Vagina (tissue), 2 donors: ENCODE measurements at places on chromosomes 1 and 21. TPM values are rescaled to one million over a fixed set of nuclear protein-coding genes. Genes with fewer than 3 reads are reported as not detected.

GBP3 gene
- total RNA-seq, result 6.9 TPM

MATN1 gene
- 0.49 TPM for total RNA-seq

KDF1 gene
- 7.4 TPM for total RNA-seq

SMCP gene
- total RNA-seq, result not detected

NTNG1 gene
- total RNA-seq, result 6.6 TPM

VAV3 gene
- total RNA-seq, result 67.5 TPM

ADAMTS5 gene
- total RNA-seq, result 20.4 TPM

AMY1A gene
- total RNA-seq, result not detected

SPATA46 gene
- not detected for total RNA-seq

KAZN gene
- total RNA-seq, result 29.5 TPM

SLC45A1 gene
- 13.8 TPM for total RNA-seq

APCS gene
- not detected for total RNA-seq

MMP23B gene
- 42.7 TPM for total RNA-seq

- no peak for DNase-seq
These were observed 243.8 kb upstream of the RAB4A start for GRCh38 chr1:229027158-229027557.

DNA sequence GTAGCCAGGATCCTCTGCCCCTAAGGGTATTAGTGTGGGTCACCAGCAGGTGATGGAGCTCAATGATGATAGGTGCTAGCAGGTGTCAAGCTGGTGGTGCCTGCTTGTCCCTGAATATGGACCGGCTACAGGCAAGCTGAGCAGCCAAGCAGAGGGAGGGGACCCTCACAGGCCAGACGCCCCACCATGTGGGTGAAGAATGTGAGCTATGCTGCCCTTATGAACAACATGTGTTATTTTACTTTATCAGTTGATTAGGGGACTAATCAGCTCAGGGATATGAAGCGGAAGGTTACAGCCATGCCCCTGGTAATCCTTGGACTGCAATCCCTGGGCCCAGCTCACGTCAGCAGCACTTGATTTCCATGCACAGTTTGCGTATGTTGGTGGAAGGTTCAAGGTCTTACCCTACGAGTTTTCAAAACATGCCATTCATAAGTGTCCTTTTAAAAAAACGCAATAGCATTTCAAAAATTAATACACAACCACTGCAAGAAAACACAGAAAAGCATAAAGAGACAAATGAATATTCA lies 106.0 kb downstream of the CDC7 start:
- no peak for DNase-seq

GRCh38 chr1:90149101-90149500 lies 154.2 kb downstream of the ZNF326 start:
- DNase-seq, result no peak

GRCh38 chr1:24966121-24966723 lies 36.1 kb upstream of the RUNX3 start:
- DNase-seq, result no peak

DNA sequence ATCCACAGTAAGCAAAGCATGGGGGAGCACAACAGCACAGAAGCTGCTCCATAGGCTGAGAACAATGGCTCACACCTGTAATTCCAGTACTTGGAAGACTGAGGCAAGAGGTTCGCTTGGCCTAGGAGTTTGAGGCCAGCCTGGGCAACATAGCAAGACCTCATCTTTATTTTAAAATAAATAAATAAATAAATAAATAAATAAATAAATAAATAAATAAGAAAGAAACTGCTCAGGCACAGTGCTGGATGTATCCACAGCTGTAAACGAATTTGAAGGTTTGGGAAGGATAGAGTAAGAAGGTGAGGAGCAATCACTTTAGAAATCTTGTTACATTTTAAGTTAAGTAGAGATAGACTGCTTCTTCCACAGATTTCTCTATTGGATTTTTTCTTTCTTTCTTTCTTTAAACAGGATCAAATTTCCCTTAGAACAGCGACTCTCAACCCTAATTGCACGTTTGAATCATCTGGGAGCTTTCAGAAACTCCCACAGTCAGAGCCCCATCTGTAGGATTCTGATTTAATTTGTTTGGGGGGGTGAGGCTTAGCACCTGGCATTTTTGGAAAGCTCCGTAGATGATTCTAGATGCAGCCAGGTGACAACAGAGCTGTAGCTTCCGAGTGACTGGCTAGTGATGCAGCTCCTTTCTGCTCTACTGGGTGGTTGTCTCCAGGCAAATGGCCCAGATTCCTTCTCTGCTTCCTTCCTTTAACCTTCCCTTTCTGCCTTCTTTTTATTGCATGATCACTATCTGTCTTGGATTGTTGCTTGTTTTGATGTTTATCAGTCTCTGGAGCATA lies 53.5 kb downstream of the S1PR1 start:
- DNase-seq, result no peak

- no peak for DNase-seq
These were observed 21.2 kb upstream of the APOBEC4 start for GRCh38 chr1:183674339-183674738.

DNA sequence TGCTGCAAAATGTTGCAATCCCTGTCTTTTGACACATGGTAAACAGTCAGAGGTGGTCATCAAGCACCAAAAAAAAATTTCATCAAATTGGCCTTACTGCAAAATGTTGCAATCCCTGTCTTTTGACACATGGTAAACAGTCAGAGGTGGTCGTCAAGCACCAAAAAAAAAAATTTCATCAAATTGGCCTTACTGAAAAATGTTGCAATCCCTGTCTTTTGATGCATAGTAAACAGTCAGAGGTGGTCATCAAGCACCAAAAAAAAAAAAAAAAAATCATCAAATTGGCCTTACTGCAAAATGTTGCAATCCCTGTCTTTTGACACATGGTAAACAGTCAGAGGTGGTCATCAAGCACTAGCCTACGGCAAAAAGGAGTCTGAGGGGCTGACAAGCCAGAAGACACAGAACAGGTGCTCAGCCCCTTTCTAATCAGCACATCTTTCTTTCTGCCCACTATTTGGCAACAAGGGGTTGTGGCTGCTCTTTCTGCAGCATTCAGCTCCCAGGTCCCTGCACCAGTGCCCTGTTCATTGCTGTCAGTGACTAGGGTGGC lies 223.8 kb downstream of the KCNH1 start:
- DNase-seq, result no peak

GRCh38 chr1:227094249-227094966 lies 154.3 kb downstream of the COQ8A start:
- DNase-seq, result no peak

DNA sequence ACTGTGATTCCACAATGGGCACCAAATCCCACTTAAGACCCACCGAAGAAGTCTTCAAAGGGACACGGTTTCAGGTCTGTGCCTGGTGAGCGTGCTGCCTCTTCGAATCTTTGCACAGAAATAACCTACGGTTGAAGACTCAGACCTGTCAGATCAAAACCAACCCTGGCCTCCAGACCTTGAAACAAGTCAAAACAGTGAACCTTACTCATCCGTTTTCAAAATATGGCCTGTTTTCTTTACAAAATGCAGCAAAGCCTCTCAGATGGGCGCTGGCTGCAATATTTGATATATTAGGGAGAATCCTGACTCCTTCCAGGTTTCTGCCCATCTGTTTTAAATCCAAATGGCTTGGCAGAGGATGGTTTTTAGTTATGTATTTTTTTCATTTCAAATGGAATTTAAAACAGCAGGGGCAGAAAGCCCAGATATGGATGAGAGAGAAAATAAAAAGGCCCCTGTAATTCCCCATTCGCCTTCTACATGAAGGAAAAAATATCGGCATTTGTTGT lies 14.0 kb downstream of the JUN start:
- no peak for DNase-seq

GRCh38 chr1:1407636-1408318 lies 684 bp upstream of the MRPL20 start:
- DNase-seq, result no peak

DNA sequence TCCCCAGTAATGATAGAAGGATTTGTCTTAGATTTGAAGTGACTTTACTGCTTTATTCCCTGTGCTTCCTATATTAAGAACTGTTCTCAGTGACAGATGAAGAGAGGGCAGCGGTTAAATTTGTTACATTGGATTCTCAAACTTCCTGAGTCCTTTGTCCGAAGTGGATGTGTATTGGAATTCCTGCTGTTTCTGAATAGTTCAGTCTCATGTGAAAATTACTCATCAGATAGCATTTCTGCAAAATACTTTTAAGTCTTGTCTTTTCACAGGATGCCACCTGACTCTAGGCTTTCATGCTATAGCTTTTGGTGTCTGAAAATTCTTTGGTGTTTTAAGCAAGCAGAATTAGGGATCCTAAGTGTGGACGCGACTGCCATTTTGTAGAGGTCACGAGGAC lies 83.6 kb downstream of the PRDM2 start:
- DNase-seq, result no peak

DNA sequence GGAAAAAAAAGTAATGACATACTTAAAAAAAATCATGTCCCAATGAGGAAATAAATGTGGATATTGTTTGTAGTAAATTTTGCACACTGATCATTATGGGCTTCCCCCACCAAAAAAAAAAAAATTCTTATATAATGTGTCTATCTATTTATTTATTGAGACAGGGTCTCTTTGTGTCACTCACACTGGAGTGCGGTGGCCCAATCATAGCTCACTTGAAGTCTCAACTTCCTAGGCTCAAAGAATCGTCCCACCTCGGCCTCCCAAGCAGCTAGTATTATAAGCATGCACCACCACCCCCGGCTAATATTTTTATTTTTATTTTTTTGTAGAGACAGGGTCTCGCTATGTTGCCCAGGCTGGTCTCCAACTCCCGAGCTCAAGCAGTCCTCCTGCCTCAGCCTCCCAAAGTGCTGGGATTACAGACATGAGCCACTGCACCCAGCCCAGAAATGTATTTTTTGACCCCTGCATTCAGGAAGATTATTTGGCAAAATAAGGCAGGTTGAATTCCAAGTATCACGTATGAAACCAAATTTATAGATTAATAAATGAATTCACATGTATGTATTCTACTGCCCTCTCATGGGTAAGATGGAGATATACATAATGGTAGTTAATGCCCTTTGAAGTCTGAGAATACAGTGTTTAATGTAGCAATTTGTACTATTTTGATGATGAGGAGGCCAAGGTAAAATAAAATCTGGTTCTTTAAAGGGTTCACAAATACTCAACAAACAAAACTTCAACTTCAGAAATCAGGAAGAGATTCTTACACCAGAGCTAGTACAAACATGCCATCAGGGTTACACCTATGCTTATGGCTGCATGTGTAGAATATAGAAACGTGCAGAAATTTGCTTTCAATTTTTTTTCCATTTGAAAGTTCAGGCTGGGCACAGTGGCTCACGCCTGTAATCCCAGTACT lies 1.4 kb upstream of the DENND2C start:
- DNase-seq, result no peak

DNA sequence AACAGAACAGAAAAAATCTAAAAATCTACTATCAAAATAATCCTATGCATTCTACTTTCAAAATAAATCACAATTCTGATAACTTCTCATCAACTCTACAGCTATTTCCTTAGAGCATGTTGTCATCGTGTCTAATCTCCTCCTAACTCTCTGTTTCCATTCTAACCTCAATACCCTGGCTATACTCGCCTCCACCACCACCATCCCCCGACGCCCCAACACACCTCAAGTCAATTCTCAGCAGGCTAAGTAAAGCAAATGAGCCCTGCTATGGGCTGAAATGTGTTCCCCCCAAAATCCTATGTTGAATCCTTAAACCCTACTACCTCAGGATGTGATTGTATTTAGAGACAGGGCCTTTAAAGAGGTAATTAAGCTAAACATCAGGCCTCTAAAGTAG lies 34.6 kb downstream of the NRDC start:
- no peak for DNase-seq

GRCh38 chr1:143625886-143626285 lies 345.9 kb downstream of the FAM72C start:
- no peak for DNase-seq

DNA sequence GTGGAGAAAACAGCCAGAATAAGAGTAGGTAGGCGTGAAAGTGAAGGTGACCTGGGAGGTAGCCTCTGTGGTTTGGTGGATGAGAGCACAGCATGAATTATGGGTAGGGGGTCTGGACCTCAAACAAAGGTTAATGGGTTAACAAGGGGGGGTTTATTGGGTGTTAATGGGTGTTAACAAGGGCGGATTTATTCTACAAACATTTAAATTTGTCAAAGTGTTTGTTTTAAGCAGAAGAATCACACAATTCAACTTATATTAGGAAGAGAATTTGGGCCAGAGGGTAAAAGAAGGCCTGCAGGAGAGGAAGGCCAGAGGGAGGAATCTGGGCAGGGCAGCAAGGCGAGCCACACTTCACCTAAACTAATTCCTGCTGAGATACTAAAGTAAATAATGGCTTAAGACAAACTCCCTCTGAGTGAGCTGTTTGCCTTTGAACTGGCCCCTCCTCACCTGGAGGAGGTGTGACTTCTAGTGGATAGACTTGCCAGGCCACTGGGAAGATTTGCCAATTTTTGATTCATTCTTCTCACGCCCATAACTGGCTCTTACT lies 191.7 kb downstream of the GIPC2 start:
- DNase-seq, result no peak

GRCh38 chr21:35044770-35045541 lies 4.1 kb downstream of the RUNX1 start:
- no peak for DNase-seq

GRCh38 chr1:234750922-234751627 lies 141.1 kb upstream of the IRF2BP2 start:
- DNase-seq, result no peak

GRCh38 chr1:65725064-65725463 lies 67.6 kb upstream of the PDE4B start:
- no peak for DNase-seq

DNA sequence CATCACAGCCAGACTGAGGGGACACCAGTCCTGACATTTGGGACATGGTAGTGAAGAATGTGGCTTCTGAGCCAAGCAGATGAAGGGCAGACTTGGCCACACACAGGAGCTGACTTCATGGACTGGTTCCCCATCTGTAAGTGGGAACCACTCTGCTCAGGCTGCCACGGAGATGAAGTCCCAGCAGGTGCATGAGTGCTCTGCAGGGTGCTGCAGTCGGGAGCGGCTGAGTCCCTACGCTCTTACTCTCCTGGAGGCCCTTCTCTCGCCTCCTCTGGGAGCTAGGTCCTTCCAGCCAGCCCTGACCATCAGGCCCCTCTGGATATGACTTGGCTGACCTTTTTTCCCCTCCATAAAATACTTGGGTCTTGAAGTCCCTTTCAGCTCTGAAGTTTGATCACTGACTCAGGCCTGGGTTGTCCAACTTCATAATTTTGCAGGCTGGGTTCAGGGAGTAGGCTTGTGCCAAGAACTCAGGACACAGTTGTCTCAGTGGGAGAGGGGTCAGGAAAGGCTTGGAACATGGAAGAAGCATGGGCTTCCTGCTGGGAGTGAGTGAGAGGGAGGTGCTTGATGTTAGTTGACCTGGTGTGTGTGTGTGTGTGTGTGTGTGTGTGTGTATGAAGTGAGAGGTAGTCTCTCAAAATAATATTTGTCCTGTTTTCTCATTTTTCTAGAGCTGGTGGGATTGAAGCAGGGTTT lies 21.0 kb upstream of the EPS8L3 start:
- no peak for DNase-seq

- DNase-seq, result no peak
These were observed 22.1 kb upstream of the TBX15 start for GRCh38 chr1:119010201-119010600.

GRCh38 chr1:185674201-185674600 lies 60.0 kb upstream of the HMCN1 start:
- DNase-seq, result no peak

DNA sequence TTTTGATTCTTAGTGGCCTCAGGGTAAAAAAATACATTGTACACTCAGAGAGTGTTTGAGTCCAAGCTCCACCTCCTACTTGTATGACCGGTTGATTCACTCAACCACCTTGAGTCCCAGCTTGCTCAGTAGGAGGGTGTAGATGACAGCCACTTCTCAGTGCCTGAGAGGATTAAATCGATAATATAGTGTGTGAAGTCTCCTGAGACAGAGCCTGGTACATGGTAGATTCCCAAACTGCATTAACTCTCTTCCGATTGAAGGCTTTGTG lies 38.4 kb downstream of the NCMAP start:
- DNase-seq, result no peak
